ENCODE measurements at places on chromosomes 7 and 10. TPM values are rescaled to one million over a fixed set of nuclear protein-coding genes. Genes with fewer than 3 reads are reported as not detected.
A peak's percentile ranks its signal among the peaks of the same experiment; 100 is the strongest.

GRCh38 chr10:53997953-53998352 lies 803.1 kb downstream of the PCDH15 start:
- DNase-seq, result no peak

DNA sequence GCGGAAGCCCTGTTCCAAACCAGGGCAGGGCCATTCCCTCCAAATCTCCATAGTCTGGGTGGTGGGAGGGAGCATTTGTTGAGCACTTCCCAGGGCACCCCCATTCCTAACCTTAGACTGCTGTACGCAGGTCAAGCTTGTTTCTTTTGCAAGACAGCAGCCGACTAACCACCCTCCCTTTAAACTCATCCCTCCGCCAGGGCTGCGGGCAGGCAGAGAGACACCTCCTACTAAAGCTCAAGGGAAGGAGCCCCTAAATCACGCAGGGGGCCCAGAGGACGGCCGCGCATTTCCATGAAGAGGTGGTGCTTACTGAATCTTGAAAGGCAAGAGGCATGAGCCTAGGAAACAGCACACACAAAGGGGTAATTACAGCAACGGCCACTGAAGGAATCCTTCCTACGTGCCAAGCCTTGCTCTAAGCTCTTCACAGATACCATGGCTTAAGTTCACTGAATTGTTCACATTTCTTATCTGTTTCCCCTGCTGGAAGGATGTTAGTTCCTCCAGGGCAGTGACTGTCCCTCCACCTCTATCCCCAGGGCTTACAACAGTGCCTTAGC lies 90.0 kb downstream of the PROSER2 start:
- DNase-seq, result no peak

DNA sequence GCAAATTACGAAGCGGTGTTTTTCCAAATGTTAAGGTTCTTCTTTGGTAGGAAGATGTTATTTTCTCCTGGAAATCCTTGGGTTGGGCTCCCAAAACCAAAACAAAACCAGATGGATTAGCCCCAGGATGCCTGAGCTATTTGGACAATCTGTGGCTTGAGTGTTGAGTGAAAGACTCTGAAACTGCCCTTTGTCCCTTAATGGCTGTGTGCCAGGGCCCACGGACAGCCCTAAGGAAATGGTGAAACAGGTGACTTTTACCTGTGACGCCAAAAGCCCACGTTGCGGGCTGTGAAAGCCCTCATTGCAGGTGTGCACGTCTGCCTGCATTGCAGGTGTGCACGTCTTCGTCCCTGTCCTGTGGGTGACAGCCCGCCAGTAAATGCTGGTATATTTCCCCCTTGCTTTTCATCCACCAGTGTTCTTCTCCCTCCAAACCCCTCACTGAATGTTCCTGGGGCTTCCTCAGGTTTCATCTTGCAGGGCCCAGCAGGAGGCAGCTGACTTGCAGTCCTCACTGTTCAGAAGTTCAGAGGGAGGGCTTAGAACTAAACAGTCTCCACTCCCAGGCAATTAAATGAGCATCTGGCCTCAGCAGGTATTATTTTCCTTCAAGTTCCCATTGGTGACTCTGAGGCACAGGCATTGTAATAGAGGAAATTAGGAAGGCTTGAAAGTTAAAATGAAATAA lies 10.7 kb downstream of the PFKP start:
- DNase-seq, result no peak

GRCh38 chr10:77971804-77972144 lies 45.2 kb upstream of the DLG5 start:
- DNase-seq, result no peak

- DNase-seq, result no peak
Observed at GRCh38 chr10:79552143-79552542, 8.1 kb downstream of the SFTPA2 start.

DNA sequence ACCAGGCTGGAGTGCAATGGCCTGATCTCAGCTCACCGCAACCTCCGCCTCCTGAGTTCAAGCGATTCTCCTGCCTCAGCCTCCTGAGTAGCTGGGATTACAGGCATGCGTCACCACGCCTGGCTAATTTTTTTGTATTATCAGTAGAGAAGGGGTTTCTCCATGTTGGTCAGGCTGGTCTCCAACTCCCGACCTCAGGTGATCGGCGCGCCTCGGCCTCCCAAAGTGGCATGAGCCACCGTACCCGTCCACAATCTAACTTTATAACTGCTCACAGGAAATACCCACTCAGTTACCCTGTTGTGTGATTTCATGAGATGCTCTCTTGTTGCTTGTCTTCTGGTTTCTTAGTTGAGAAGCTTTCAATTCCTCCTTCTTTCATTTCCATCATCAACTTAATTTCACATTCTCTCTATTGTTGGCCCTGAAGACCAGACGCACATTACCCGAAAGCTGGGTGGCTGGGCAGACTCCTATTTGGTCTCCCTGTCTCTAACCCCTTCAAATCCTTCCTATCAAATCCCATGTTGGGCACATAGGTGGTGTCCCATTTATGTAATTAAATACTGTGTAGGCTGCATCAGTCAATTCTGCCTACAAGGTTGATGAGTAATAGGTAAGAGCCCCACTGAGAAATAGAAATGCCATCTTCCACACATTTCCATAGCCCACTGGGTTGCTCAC lies 1.1 kb upstream of the GSTO2 start:
- peak; percentile 30 for DNase-seq

DNA sequence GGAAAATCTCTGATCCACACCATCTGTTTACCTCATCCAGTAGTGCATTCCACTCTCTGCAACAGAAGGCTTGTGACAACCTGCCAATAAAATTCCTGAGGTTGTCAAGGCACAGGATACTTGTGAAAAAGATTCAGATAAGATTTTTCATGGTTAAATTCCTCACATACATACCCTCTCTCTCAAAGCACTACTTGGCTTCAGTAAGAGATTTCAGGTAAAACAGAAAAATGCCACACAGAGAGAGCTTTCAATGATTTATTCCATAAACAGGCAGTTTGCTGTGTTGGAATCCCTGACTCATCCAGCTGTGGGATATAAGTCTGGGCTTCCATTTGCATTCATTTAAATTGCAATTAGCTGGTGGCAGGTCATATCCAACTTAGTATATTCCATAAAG lies 99.7 kb upstream of the CAV2 start:
- DNase-seq, result no peak

DNA sequence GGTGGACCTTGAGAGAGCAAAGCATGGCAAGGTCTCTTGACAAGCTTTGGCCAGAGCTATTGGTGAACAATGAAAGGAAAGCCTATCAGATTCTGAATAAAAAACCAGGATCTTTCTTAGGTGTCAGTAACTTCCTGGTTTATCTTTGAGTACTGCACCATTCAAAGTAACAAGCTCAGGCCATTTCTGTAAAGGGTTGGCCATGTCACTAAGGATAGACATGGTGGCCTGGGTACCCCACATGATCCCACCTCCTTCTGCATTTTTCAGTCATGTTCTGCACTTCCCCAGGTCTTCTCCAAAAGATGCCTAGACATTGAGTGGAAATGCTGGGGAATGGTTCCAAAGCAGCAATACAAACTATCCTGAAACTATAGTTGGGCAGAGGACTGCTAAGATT lies 242.0 kb downstream of the ARHGAP12 start:
- no peak for DNase-seq

DNA sequence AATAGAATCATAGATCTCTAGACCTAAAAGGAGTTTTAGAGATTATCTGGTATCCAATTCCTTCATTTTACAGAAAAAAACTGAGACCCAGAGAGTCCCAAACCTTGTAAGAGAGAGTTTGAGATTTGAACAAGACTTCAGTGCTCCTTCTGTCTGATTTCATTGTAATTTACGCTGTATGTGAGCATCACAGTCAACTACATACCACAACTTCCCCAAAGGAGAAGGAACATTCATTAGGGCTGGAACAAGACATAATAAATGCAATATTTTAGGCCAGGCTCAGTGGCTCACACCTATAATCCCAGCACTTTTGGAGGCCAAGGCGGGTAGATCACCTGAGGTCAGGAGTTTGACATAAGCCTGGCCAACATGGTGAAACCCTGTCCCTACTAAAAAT lies 17.3 kb upstream of the PRKAR2B start:
- no peak for DNase-seq

GRCh38 chr10:96287392-96288105 lies 16.2 kb upstream of the BLNK start:
- DNase-seq, result no peak

DNA sequence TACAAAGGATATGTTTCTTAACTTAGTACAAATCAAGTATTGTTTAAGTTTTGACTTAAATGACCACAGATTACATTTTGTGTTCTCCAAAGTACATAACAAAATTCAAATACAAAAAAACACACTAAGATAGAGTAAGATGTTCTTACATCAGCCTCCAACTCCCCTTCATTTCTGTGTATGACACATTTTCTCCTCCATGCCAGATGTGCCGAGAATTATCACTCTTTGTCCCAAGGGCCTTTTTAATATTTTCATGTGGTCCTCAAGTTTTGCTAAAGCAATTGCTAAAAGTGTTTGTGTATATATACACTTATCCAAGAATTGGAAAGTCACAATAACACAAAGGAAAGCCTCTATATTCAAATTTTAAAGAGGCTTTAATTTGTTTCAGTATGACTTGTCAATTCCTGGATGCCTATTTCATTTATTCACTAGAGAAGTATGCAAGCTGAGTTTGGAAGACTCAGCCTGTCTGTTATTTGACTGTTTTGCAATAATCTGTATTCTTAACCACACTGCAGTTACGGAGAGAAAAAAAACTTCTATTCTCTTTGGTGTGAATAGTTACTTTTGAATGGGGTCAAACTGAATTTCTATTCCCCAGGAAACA lies 586.4 kb upstream of the SEMA3D start:
- no peak for DNase-seq

DNA sequence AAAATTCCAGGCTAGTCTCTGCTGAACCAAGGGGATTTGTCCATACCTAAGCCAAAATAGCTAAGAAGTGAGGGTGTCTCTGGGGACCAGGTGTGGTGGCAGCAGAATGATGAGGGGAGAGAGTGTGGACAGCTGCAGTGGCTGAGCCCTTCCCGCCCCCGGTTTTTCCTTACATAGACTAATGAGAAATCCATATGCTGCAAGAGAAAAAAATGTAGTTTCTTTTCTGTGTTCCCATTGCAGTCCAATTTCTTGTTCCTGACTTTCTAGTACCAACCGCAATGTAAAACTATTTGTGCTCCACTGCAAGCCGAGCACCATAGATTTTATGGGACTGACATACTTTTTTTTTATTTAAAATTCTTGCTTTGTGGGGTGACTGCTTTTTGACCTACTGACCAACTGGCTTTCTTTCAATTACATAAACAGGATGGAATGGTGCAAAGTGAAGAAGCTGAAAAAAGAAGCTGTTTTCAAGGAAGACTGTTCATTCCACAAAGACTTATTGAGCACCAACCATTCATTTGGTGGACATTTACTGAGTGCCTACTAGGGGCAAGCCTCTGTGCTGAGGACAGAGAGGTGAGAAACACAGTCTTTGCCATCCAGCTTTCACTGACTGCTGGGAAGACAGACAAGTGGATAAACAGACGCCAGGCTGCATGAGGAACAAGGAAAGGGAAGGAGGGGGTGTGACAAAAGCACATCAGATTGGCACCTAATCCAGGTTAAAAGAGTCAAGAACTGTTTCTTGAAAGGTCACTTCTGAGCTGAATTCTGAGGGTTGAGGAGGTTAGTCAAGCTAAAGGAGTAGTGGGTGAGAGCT lies 9.8 kb downstream of the CEP41 start:
- DNase-seq, result no peak

GRCh38 chr7:128938544-128939074 lies 882 bp downstream of the IRF5 start:
- no peak for DNase-seq

GRCh38 chr10:132665946-132666704 lies 119.8 kb downstream of the NKX6-2 start:
- DNase-seq, result no peak

DNA sequence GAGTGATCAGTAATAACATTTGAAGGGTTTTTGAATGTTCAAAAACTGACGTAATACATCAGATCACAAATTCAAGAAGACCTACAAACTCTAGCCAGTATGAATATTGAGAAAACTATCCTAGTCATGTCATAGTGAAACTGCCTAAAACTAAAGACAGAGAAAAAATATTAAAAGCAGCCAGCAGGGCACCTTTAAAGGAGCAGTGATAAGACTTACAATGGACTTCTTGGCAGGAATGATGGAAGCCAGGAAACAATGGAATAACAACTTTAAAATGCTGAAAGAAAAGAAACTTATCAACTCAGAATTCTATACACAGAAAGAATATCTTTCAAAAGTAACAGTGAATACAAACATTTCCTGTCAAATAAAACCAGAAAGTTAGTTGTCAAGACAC lies 78.3 kb upstream of the CTBP2 start:
- no peak for DNase-seq

- DNase-seq, result no peak
Observed at GRCh38 chr7:131967216-131967730, 410.8 kb upstream of the PODXL start.

- peak; percentile 53 for DNase-seq
Observed at GRCh38 chr7:36784991-36785940, 61.0 kb upstream of the AOAH start.

Gene ATAD1
- 49.2 TPM for total RNA-seq

Gene PCDH15
- total RNA-seq, result not detected

Gene ATOH7
- not detected for total RNA-seq

Gene FKBP6
- not detected for total RNA-seq

Gene TLX1
- total RNA-seq, result not detected

Gene CWF19L1
- 53.6 TPM for total RNA-seq

Gene LEP
- total RNA-seq, result not detected

Gene ZNF3
- 22.3 TPM for total RNA-seq

Gene FGL2
- total RNA-seq, result 1.1 TPM

All from activated naive CD8-positive, alpha-beta T cell treated with anti-CD3 and anti-CD28 coated beads for 36 hours (primary cell).